Spleen (tissue), 13 donors: ENCODE measurements at places on chromosomes 12 and 14.

DNA sequence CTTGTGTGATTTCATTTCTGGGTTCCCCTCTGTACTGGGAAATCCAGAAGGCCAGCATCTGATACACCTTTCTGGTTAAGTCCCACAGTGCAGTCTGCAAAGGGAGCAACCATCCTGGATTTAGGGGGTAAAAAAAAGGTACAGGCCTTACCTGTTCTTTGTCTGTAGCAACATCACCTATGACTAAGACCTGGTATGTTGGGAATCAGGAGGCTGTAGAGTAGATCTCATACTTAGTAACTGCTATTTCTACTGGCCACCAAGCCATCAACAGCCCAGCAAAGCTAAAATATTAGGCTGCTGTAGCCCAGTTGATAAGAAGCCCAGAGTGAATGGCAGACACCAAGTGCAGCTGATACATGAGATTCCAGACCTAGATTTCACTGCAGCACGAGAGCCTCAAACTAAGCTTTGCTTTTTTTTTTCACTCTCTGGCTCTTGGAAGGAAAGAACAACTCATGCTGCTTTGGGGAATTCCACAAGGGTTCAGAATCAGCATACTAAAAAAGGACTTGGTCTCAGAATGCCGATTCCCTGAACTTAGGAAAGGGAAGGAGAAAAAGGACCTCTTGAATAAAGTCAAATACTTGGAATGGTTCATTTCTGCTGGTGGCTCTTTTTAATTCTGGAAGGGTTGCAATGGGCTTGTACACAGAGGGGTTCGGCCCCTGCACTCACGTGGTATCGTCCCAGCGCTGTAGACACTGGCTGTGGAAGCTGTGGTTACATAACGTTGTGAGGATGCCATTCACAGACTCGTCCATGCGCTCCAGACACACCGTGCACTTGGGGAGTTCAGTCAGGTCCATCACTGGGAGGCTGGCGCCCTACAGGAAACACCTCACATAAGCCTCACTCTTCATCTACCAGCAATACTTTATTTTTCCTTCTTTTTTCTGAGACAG is 20.5 kb downstream of the BRAP start:
- DNase-seq, result no peak

DNA sequence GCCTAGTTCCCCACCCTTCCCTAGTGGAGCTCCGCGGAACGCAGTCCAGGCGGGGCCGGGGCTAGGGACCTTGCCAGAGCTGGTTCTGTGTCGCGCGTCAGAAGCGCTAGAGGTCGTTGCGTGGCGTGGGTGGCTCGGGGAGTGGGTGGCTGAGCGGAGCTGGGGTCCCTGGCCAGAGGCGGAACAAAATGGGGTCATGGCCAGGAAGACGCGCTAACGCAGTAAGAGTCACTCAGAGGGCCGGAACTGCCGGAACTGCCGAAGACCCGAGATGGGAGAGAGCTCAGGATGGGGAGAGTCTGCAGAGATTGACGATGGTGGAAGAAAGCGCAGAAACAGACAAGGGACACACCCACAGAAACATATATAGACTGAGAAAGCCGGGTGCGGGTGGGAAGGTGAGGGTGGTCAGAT is 4.8 kb downstream of the DGKA start:
- DNase-seq, result peak; percentile 80

DNA sequence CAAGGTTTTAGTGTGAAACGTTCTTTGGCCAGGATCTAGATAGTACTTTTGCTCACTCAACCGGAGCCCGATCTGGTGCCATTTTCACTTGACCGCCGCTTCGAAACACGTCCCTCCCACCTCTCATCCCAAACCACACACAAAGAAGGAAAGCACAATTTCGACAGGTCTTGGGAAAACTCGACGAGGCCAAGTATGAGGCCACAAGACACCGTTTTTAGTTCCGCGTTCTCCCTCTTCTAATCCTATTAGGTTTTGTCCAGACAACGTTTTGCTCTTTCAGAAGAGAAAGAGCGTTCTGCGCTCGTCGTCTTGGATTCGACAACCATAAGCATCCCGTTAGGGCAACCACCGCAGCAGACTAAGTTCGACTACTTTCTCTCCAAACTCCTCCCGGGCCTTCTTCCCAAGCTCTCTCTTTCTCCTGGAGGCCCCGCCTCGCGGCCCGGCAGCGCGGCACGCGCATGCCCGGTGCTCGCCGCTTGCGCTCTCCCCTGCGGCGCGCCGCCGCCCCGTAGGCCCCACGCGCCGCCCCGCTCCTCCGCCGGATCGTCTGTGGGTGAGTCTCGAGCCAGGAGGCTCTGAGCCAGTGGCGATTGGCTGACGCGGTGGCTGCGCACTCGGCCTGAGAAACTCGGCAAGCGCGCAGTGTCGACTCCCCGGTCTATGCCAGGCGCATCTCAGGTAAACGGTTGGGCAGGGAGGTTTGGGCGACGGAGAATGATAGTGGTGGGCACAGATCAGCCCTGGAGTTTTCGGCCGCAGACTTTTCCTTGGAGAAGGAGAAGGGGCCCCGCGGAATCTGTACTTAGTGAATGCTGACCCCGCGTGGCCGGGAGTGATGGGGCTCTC is at the start of gene MIPOL1:
Gene MIPOL1, plus strand, starts transcription at position 517 of the 852 bp plus-strand sequence. CDS start 49,952 bp downstream, outside the sequence.
- DNase-seq, result peak; percentile 84

GRCh38 chr14:20413744-20414082 is 412 bp upstream of the TEP1 start:
- no peak for DNase-seq

DNA sequence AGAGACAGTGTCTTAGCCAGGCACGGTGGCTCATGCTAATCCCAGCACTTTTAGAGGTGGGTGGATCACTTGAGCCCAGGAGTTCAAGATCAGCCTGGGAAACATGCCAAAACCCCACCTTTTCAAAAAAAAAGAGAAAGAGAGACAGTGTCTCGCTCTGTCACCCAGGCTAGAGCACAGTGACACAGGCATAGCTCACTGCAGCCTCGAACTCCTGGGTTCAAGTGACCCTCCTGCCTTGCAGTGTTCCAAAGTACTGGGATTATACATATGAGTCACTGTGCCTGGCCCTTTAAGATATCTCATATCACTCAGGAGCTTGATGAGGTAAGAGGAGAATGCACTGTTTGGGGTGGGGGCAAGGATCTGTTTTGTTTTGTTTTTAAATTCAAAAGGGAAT is 48.1 kb upstream of the LTBP2 start:
- no peak for DNase-seq

- DNase-seq, result no peak
Measured at GRCh38 chr12:47797441-47797840, 22.3 kb downstream of the HDAC7 start.

DNA sequence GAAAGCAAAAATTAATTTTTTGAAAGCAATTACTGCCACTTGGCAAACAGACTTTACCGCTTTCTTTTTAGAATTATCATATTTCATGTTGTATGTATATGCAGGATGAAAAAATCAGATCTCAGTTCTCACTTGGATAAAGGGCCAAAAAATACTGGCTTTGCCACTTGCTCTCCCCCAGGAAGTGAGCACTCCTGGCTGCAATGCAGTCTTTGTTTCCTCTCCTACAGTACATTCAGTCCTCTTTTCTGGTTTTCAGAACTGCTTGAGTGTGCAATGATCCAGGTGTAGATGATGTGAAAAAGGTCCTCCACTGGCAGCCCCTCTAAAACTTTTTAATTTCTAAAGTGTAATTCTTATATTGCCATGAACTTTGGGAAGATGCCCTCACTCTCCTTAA is 183.4 kb downstream of the SLC25A21 start:
- DNase-seq, result no peak

- no peak for DNase-seq
Measured at GRCh38 chr12:96444399-96444798, 44.2 kb upstream of the CDK17 start.

- DNase-seq, result no peak
Measured at GRCh38 chr14:50657753-50658152, 10.4 kb downstream of the SAV1 start.

DNA sequence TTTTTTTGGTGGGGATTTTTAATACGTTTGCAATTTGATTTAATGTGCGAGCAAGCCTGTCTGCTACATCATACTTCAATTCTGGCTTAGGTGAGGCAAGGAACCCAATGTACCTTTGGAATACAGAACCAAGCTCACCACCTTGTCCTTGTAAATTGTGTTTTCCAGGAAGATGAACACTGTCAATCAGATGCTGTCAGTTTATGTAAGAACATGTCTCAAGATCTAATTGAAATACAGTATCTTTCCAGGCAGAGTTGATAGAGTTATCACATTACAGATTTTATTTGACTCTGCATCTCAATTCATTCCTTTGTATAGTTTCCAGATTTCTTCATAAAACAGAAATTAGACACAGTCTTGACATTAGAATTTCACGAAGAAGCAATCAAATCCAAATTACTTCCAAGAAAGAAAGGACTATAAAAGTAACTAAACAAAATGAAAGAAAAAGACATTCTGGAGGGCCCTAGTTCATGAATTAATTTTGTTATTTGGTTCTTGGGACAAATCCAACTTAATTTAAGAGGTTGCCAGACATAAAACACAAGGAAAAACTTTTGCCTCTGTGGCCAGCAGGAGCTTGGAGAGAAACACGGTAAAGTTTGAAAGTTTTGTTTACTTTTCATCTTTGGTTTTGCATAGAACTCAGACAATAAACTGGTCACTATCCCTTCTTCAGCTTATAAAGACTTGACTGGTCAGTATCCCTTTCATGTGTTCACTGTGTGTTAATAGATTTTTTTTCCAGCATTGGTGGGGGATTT is 16.4 kb upstream of the MED13L start:
- DNase-seq, result no peak

- DNase-seq, result no peak
Measured at GRCh38 chr12:104764225-104765091, 193.6 kb downstream of the SLC41A2 start.

DNA sequence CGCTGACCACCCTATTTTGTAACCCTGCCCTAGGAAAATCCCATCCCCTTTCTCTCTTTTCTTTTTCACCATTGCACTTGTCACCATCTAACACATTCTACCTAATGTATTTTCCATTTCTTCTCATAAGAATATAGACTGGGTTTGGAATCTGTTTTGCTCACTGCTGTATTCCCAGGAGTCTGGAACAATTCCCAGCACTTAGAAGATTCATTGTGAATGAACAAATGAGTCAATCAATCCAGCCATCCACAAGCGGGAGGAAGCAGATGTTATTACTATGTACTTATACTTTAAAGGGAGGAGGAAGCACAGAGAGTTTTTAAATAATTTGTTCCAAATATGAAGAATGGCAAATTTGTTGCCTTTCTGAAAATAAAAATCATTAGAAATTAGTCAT is 142.1 kb downstream of the KIF21A start:
- DNase-seq, result no peak

GRCh38 chr12:27271206-27271605 is 27.1 kb downstream of the STK38L start:
- no peak for DNase-seq

DNA sequence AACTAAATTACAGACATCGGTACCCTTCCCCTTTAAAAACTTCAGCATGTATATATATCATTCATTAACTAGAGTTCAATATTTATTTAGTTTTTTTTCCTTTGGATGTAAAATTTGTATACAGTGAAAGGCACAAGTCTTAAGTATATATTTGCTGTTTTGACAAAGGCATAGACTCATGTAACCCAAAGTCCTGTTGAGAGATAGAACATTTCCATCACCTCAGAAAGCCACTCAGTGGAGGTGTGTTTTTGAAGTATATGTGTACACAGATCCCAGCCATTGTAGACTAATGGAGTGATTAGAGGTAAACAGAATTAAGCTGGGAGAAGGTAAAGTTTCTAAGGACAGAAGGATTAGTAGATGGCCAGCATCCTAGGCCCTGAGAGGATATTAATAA is 15.4 kb downstream of the RDH12 start:
- DNase-seq, result no peak

DNA sequence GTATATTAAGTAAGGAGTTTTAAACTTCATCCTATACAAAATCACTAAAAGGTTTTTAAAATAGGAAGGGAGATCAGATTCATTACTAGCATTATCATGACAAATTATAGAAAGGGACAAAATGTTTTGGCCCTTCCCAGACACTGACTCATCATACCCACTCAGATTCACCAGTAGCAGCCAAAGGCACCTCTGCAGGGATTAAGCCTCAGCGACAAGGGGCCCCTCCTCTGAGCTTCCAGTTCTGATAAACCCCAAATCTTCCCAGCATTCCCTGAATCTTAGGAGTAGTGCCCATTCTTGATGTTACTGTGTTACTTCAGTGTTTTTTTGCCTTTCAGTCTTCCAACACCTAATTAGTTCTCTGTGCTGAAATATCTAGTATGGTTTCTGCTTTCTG is 14.5 kb downstream of the KRAS start:
- DNase-seq, result no peak

DNA sequence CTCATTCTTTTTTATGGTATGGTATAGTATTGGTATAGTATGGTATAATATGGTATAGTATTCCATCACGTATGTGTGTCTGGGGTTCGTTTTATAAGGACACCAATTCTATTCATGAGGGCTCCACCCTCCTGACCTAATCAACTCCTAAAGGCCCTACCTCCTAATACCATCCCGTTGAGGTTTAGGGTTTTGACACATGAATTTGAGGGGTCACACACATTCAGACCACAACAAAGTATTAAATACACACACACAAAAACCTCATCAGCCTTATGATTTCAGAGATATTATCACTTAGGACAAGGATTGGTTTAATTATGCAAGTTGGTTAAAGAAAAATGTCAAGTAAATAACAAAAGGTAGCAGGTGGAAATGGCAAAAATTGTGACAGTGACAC is 54.1 kb upstream of the CHST11 start:
- no peak for DNase-seq

GRCh38 chr12:42162965-42163364 is 18.3 kb upstream of the GXYLT1 start:
- no peak for DNase-seq

- no peak for DNase-seq
Measured at GRCh38 chr12:64667793-64668192, 57.5 kb downstream of the RASSF3 start.

DNA sequence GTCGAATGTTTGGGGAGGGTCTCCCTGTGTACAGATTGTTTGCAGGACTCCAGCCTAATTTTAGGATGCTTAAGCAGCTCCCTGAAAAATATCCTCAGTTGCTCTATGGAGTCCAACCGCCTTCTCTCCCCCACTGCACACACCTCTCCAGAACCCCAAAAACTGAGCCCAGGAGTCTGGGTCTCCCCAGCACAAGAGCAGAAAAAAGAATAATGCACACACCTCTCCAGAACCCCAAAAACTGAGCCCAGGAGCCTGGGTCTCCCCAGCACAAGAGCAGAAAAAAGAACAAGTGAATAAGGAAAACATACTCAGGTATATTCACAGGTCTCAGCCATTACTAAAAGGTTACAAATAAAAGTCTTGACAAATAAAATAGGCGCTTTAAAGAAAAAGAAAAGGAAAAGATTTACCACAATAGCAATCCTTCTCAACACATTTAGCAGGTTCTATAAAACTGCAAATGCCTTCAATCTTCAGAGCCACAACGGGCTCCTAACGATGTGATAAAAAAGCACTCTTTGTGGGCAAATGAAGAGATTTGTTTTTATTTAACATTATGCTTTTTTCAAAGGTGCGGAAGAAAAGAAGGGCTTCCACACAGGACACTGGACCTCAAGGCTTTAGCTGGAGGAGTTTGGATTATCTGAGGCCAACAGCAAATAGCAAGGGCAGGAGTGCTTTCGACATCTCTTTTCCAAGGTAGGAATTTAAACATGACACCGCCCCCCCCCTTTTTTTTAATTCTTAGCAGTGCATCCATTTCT is 8.2 kb downstream of the BCL11B start:
- no peak for DNase-seq

GRCh38 chr12:50506753-50507473 is 2.1 kb downstream of the DIP2B start:
- no peak for DNase-seq

- no peak for DNase-seq
Measured at GRCh38 chr12:52380271-52380694, 5.2 kb downstream of the KRT84 start.

GRCh38 chr14:67187826-67188225 is 1.4 kb upstream of the GARIN2 start:
- DNase-seq, result no peak
